LNCaP clone FGC (cell line): ENCODE measurements at places on chromosomes 5 and 9.
A peak's percentile ranks its signal among the peaks of the same experiment; 100 is the strongest.

DNA sequence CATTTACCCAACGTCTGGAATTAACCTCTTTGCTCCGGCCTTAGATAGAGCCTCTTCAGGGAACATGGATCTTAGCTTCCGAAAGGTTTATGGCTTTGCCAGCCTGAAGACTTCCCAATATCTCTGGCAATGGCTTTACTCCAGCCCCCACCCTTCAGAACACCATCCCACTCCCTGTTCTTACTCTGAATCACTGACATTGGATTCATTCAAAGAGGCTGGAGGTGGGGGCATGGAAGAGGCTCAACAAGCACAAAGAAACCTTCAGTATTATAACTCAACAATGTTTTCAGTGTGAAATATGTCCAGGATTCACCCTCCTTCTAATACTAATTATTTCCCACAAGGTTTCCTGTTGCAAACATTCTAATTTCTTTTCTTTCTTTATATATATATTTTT is 91.5 kb downstream of the ASTN2 start:
- DNase-seq: no peak

DNA sequence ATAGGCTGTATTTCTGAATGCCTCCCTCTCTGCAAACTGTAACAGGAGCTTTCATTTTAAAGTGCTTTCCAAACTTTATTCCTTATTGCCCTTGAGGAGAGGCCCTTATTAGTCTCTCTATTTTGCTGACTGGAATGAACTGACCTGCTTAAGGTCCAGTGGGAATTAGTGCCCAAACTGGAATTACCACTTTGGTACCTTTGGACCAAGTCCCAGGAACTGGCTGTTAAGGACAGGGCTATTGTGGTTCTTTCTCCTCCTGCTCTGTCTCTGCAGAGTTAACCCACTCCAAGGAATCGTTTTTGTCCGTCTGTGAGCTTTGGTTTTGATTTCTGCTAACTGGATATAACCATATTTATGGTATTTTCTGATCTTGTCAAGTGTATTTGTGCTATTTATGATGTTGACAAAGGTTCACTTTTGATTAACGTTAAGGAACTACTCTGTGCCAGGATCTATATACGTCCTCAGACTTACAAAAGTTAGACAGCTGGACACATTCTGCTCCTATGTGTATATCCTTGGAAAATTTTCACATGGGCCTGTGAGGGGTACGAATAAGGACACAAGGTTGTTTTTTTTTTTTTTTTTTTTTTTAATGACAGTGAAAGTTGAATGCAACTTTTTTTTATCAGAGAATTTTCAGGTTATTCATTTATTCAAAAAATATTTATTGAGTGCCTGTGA is 189.1 kb upstream of the ANKRD55 start:
- DNase-seq: peak; percentile 97

DNA sequence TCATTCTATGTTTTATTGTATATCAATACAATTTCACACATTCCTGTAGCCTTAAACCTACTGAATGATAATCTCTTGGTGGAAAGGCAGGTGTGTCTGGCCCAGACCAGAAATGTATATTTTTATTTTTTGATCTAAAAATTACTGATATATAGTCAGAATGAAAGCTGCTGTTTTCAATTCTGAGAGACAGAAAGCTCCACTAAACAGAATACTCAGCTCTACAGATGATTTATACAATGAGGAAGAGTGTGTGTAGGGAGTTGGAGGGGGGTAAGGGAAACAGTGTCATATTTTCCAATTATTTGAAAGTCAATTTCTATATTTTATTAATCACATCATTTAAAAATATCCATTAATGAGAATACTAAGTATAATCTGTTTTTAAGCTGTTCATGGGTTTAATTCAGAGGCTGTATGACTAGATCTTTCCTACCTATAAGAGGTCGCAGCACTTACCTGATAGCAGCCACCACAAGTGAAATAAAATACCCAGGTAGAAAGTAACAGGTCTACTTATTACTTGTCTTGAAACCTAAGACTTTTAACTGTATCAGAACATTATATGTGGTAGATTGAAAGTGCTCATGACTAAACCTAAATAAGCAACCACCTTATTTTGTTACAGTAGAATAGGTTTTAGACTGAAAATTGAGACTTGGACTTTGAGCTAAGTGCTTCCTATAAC is 183.4 kb downstream of the TMC1 start:
- no peak for DNase-seq

GRCh38 chr5:25006237-25006636 is 361.5 kb upstream of the CDH10 start:
- no peak for DNase-seq

DNA sequence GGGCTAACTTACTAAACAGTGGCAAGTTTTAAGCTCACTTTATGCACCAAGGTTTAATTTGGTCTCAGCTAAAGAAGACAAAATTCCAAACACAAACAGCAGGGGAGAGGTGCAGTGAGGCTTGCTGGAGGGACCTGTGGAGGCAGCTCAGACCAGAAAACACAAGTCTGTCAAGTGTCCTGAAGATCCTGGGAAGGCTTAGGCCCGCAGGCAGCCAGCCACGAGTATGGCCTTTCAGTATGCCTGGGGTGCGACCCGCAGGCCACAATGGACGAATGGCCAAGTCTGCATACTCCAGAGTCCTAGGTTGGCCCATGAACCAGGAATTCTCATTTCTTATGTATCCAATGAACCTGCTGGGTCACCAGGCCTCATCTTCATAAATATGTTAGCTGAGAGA is 9.3 kb downstream of the CCNI2 start:
- DNase-seq: no peak

GRCh38 chr9:104177003-104177611 is 83.0 kb downstream of the SMC2 start:
- DNase-seq: peak; percentile 10

DNA sequence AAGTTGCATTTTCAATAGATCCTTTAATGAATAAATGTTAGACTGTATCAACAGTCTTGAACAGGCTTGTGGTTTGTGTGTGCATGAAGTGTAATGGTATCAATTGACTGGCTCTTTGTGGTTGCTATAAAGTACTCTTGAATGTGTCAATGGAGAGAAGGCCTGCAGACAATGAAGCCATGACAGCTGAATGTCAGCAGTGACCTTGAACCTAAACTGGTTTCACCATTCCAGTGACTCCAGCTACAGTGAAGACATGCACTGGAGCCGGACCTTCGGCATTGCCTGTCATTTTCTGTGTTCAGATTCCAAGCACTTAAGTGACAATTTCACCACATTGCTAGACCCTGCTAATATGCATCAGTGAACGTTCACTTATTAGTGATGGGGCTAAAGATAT is 276.0 kb upstream of the TMEM161B start:
- DNase-seq: no peak

GRCh38 chr5:21680196-21680595 is 1172.9 kb downstream of the CDH12 start:
- DNase-seq: no peak

GRCh38 chr9:13186091-13186490 is 93.4 kb downstream of the MPDZ start:
- no peak for DNase-seq
